ENCODE measurements at places on chromosomes 12 and 14.
A peak's percentile ranks its signal among the peaks of the same experiment; 100 is the strongest.

- DNase-seq = peak; percentile 94
Observed at GRCh38 chr14:99575043-99576023, 28.7 kb downstream of the CCDC85C start.

- no peak for DNase-seq
Observed at GRCh38 chr12:49548481-49548821, 9.6 kb downstream of the KCNH3 start.

DNA sequence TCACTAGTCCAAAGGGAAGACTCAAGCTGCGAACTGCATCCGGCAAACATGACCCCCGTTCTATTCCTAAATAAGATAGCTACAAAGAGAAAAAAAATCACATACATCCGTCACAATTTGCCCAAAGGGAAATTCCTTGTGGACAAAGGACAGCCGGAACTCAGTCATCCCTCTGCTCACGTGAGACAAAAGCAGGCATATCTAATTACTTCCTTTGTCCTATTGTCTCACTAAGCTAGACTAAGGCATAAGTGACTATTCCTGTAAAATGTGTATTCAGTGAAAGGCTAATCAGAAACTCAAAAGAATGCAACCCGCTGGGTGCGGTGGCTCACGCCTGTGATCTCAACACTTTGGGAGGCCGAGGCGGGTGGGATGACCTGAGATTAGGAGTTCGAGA is 27.2 kb upstream of the NINJ2 start:
- no peak for DNase-seq

GRCh38 chr14:79586989-79587598 is 624.2 kb downstream of the DIO2 start:
- no peak for DNase-seq

DNA sequence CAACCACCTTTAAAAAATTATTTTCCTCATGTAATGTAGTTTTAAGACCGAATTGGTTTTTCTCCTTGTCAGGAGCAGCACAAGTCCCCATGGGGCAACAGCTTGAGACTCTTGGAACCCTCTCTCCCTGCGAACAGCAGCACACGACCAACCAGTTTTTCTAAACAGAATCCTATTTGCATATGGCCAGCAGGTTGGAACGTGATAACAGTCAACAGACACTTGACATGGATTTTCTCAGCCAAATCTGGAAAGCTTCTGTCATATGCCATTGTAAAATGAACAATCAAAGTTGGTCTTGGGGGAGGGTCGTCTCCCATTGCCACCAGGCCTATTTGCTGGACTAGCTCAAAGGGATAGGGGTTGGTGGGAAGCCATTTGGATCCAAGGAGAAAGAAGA is 1915.0 kb upstream of the FLRT2 start:
- DNase-seq = no peak

DNA sequence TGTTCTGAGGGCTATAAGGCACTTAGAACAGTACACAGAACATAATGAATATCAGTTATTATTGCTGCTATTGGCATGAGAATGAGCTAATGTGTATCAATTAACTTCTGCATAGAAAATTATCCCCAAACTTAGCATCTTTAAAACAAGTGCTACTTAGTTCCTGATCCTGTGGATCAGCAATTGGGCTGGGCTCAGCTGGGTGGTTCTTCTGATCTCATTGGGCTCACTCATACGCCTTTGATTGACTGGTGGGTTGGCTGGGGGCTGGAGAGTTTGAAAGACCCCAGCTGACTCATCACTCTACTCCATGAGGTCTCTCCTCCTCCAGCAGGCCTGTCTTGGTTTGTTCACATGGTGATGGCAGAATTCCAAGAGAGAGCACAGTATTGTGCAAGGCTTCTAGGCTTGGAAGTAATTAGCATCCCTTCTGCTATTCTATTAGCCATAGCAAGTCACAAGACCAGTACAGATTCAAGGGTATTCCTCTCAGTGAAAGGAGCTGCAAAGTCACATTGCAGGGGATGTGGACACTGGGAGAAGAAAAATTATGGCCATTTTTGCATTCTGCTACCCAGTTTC is 27.2 kb upstream of the HSPB8 start:
- DNase-seq = no peak

DNA sequence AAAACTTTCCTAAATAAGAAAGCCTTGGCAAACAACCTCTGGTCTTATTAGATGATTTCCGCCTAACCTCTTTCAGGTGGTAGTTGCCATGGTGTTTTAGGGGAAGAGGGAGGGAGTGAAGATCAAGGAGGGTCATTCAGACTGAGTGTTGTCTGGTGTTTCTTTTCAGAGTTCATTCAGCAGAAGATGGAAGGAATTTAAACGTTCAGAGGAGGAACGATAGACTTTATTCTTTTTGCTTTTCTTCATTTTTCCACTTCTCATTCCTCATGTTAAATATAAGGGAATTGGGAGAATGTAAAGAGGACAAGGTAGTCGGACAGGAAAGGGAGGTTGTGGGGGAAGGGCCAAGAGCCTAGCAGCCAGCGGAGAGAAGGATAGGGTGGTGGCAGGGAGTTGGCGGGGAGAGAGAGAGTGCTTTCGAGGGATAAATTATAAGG is 17.4 kb upstream of the SALL2 start:
- DNase-seq = no peak

GRCh38 chr14:55512421-55512820 is 67.6 kb upstream of the KTN1 start:
- DNase-seq = no peak

GRCh38 chr14:95526483-95527386 is 8.1 kb upstream of the GLRX5 start:
- peak; percentile 39 for DNase-seq

- DNase-seq = no peak
Observed at GRCh38 chr14:60133487-60133886, 31.7 kb downstream of the DHRS7 start.

GRCh38 chr12:12612358-12612757 is 682 bp downstream of the CREBL2 start:
- no peak for DNase-seq

- no peak for DNase-seq
Observed at GRCh38 chr12:21552635-21553328, 26.7 kb downstream of the SPX start.

DNA sequence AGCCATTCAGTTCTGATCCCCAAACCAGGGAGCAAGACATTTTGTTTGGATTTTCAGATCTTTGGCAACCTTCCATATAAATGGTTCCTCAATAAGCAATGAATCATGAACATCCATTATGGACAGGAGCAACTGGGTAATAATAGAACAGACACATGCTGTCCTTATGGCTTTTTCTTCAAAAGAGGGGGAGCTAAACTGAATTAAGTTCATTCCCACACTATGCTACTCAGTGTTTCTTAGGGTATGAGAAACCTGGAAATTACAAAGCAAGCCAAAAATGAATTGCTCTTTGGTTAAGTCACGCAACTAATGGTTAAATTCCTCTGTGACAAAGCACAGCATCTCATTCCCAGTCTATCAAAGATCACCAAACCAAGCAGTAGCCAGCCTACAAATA is 51.0 kb downstream of the PTGER2 start:
- no peak for DNase-seq

DNA sequence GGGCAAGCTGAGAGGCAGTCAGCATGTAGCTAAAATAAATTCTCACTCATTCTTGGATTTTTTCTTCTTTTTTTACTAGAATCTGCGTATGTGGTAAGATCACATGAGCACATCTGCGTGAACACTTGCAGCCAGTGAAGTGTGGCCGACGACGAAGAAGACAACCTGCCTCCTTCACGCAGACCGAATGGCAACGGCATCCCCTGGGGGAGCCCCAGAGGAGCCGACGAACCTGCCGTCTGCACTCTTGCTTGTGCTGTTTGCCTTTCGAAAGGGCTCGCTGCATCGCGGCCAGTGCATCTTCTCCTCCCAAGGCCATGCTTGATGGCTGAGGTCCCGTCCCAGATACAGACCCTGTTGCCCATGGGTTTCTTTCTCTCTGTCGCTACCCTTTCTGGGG is 113.8 kb downstream of the KCNK10 start:
- no peak for DNase-seq

- DNase-seq = no peak
Observed at GRCh38 chr12:99334285-99335056, 313.1 kb upstream of the GARIN6 start.

DNA sequence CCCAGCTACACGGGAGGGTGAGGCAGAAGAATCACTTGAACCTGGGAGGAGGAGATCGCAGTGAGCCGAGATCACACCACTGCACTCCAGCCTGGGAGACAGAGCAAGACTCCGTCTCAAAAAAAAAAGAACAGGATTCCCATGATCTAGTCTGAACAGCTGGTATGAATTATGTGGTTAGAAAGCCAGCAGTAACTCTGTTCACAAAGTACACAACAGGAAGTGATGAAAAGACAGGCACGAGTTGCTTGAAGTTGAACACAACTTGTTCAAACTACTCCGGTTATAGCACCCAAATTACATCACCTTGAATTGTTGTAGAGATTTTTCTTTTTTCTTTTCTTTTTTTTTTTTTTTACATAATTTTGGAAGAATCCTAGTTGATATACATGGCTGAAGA is 238.8 kb upstream of the RGS6 start:
- DNase-seq = no peak

DNA sequence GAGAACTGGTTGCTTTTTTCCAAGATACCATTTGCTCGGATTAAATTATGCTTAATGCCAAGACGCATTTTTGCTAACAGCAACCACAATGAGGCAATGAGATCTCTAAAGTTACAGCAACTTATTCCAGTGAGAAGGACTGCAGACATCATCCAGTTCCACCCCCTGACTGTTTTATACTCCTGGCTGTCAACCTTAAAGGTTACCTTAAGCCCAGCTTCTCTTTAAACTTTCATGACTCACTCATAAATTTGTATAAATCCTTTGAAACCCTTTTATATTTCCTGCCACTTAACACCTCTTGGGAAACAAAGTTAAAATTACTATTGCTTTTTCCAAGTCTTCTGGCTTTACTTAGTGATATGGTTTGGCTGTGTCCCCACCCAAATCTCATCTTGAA is 80.2 kb downstream of the TMTC1 start:
- DNase-seq = no peak

DNA sequence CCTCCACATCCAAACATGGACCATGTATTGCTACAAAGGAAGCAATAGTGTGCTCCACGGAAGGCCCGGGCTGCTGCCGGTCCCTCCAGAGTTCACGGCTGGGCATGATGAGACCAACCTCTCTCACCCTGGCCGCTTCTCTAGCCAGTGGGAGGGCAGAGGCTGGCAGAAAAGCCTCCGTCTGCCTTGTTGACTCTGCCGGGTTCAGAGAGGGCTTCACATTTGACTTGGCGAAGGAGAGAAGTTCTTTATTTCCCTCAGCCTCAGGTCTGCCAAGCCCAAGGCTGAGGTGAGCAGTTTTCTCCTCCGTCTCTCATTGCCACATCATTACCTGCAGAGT is 230.0 kb downstream of the ZFP36L1 start:
- peak; percentile 77 for DNase-seq

DNA sequence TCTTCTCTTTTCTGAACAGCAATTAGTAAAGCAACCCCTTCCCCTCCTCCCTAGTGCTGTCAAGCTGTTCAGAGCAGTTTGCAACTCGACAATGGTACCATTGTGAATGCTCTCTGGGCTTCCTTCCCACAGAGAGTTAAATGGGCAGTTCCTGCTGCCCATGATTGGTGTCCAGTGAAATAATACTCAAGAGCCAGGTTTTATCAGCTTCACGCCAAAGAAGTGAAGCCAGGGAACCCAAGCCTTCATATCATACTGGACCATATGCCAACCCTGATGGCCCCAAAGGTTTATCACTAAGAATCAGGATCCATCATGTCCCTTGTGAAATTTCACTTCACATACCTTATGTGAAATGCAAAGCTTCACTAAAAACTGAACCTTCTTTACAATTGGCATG is 24.7 kb downstream of the INSM2 start:
- DNase-seq = no peak

DNA sequence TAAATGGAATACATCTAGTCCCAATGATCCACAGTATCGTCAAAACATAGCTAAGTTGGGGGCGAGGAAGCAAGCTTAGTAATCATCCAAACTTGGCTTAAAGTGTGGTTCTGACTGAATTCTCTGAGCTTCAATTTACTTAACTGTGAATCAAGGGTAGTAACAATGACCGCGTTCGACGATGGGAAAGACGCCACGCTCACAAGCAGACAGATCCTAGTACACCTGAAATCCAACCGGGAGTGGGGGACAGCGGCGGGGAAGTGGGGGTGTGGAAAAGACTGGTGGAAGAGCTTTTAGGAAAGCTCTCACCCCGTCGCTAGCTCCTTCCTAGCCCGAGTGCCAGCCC is 433 bp downstream of the COX16 start:
- peak; percentile 86 for DNase-seq

DNA sequence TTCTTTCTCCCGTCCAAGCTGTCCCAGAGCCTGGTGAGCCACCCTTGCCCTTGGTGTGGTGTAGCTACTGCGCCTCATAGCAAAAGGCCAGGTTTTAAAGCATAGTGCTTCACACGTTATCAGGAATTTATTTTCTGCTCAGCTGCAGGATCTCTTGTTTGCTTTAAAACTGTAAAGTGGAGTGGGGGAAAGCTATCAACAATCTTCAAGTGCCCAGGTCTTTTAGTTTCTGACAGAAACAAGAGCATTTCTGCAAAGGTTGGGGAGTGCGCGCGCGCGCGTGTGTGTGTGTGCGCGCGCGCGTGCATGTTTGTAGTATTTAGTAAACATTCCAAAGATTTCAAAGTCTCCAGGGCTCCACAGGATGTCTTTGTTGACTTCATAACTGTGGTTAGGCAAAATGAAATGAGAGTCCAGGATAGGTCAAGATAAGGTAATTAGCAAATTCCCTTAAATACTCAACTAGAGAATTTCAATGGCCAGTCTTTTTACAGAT is 45.5 kb downstream of the EML1 start:
- DNase-seq = no peak

DNA sequence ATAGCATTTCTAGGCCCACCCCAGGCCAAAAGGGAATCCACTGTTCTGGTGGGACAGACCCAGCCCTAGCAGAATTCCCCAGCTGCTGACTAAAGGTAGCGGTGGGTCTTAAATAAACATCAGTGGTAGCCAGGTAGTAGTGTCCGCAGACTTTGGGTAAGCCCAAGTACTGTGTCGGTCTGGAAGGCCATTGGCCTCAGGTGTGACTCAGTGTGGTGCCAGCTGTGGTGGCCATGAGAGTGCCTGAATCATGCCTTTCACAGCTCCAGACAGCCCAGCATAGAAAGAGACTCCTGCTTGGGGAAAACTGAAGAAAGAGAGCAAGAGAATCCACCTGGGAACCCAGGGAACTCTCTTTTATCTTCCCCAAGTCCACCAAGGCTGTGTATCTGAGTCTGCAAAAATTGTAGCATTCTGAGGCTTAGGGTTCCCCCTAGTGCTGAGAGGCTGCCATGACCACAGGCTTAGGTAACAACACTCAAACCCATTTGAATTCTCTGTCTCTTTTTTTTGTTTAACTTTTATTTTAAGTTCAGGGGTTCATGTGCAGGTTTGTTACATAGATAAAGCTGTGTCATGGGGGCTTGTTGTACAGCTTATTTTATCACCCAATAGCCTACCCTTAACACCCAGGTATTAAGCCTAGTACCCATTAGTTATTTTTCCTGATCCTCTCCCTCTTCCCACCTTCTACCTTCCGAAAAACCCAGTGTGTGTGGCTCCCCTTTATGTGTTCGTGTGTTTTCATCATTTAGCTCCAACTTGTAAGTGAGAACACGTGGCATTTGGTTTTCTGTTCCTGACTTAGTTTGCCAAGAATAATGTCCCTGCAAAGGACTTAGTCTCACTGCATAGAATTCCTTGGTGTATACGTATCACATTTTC is 16.7 kb upstream of the CD163L1 start:
- DNase-seq = peak; percentile 43

Measured in lower leg skin (tissue), 4 donors.